ENCODE measurements at places on chromosomes 7 and 10. TPM values are rescaled to one million over a fixed set of nuclear protein-coding genes. Genes with fewer than 3 reads are reported as not detected.

Gene SLC13A1
- total RNA-seq = not detected

Gene PNLIP
- not detected for total RNA-seq

Gene GNG11
- 40.0 TPM for total RNA-seq

Gene MICU1
- 33.9 TPM for total RNA-seq

Gene SLC4A2
- total RNA-seq = 101 TPM

Gene SMKR1
- not detected for total RNA-seq

Gene ZNF680
- total RNA-seq = 16.2 TPM

Gene COL13A1
- 0.80 TPM for total RNA-seq

Gene CYP26C1
- 0.15 TPM for total RNA-seq

Gene CLDN4
- 3.8 TPM for total RNA-seq

Gene PNLIPRP2
- not detected for total RNA-seq

Gene PTPN20
- total RNA-seq = 0.64 TPM

Gene HECTD2
- total RNA-seq = 19.0 TPM

Gene FZD1
- total RNA-seq = 11.0 TPM

Gene OTUD1
- total RNA-seq = 15.7 TPM

Gene RBM20
- total RNA-seq = 3.1 TPM

Gene PANK1
- total RNA-seq = 5.1 TPM

Gene NPY
- not detected for total RNA-seq

Gene PTN
- 0.48 TPM for total RNA-seq

Gene CDHR1
- 0.16 TPM for total RNA-seq

Gene EDRF1
- total RNA-seq = 23.8 TPM

Gene CYP2E1
- 0.96 TPM for total RNA-seq

Gene AMPH
- 15.1 TPM for total RNA-seq

Gene INMT
- 26.2 TPM for total RNA-seq

Gene TMEM229A
- not detected for total RNA-seq

Gene SLC26A4
- total RNA-seq = 1.3 TPM

Gene TEX36
- not detected for total RNA-seq

Gene IFIT1B
- not detected for total RNA-seq

Gene ZNF365
- 1.8 TPM for total RNA-seq

Gene HOGA1
- 11.0 TPM for total RNA-seq

Gene NPSR1
- total RNA-seq = not detected

Gene CPXM2
- total RNA-seq = 16.7 TPM

Gene PYROXD2
- 17.4 TPM for total RNA-seq

Gene GTF2I
- 241 TPM for total RNA-seq

Gene SEMA4G
- 0.48 TPM for total RNA-seq

Gene KCND2
- 3.6 TPM for total RNA-seq

Gene ZNF716
- total RNA-seq = not detected

Gene RAPGEF5
- 18.7 TPM for total RNA-seq

Gene MAT1A
- not detected for total RNA-seq

Gene STEAP1B
- total RNA-seq = 0.66 TPM

Gene PRLHR
- not detected for total RNA-seq

Gene UCN3
- total RNA-seq = not detected

Gene TBX20
- not detected for total RNA-seq

Gene AKR1C4
- not detected for total RNA-seq

Gene CXCL12
- 103 TPM for total RNA-seq

Gene GRIFIN
- total RNA-seq = not detected

Gene SAMD9L
- total RNA-seq = 8.6 TPM

Gene LIPK
- total RNA-seq = 0.66 TPM

Gene SDK1
- total RNA-seq = 6.6 TPM

Gene CPA2
- not detected for total RNA-seq

Gene OR9A2
- total RNA-seq = not detected

Gene HOXA7
- total RNA-seq = 6.2 TPM

Gene LDB3
- total RNA-seq = 1.3 TPM

Measured in breast epithelium (tissue), 4 donors.